Smooth muscle cell of the pulmonary artery (primary cell): ENCODE measurements at places on chromosomes 11 and 22. TPM values are rescaled to one million over a fixed set of nuclear protein-coding genes. Genes with fewer than 3 reads are reported as not detected.

Gene YDJC
- total RNA-seq, result 8.5 and 12.9 TPM in 2 replicates

Gene RFPL2
- not detected in 2 replicates for total RNA-seq

Gene KCNC1
- 0.20 TPM in 1 of 2 replicates, not detected in the other for total RNA-seq

Gene NDUFS3
- total RNA-seq, result 37.5 and 41.7 TPM in 2 replicates

Gene SAA1
- total RNA-seq, result 28.7 TPM in 1 of 2 replicates, not detected in the other

Gene GNAZ
- total RNA-seq, result 1.5 and 3.1 TPM in 2 replicates

Gene CABP7
- total RNA-seq, result not detected in 2 replicates

Gene TMEM25
- 16.1 and 28.1 TPM in 2 replicates for total RNA-seq

Gene CTSW
- 0.07 TPM in 1 of 2 replicates, not detected in the other for total RNA-seq

Gene KCTD14
- 0.50 and 0.72 TPM in 2 replicates for total RNA-seq

Gene ACRV1
- total RNA-seq, result not detected in 2 replicates

Gene LRRC74B
- 0.07 TPM in 1 of 2 replicates, not detected in the other for total RNA-seq

Gene SYNGR1
- 7.2 and 14.8 TPM in 2 replicates for total RNA-seq

Gene DMC1
- 0.56 and 0.85 TPM in 2 replicates for total RNA-seq

Gene C11orf87
- total RNA-seq, result 0.20 and 1.9 TPM in 2 replicates

Gene PRG3
- total RNA-seq, result not detected in 2 replicates

Gene DSCAML1
- total RNA-seq, result not detected in 2 replicates

Gene SCUBE1
- not detected in 2 replicates for total RNA-seq

Gene MS4A18
- not detected in 2 replicates for total RNA-seq

Gene MLC1
- 0.43 and 3.6 TPM in 2 replicates for total RNA-seq

Gene OR51B2
- 0.13 TPM in 2 replicates for total RNA-seq

Gene MRGPRE
- 0.20 TPM in 1 of 2 replicates, not detected in the other for total RNA-seq

Gene GLYATL2
- total RNA-seq, result 0.78 and 1.1 TPM in 2 replicates

Gene ARVCF
- total RNA-seq, result 8.5 and 30.1 TPM in 2 replicates

Gene CASP1
- 7.2 and 18.1 TPM in 2 replicates for total RNA-seq

Gene HTR3B
- not detected in 2 replicates for total RNA-seq

Gene CATSPERZ
- not detected in 2 replicates for total RNA-seq

Gene OLFML1
- 3.4 and 51.0 TPM in 2 replicates for total RNA-seq

Gene IPO7
- 163 and 197 TPM in 2 replicates for total RNA-seq

Gene NPAS4
- total RNA-seq, result not detected in 2 replicates

Gene UPB1
- total RNA-seq, result under 0.01 and 0.03 TPM in 2 replicates

Gene UBE2L3
- 22.9 and 24.6 TPM in 2 replicates for total RNA-seq

Gene CLMP
- 206 and 339 TPM in 2 replicates for total RNA-seq
